ENCODE measurements at places on chromosomes 7 and 10. TPM values are rescaled to one million over a fixed set of nuclear protein-coding genes. Genes with fewer than 3 reads are reported as not detected.

- DNase-seq, result no peak
Measured at GRCh38 chr10:50636618-50637579, 13.1 kb upstream of the SGMS1 start.

GRCh38 chr7:128728598-128728997 is 10.6 kb upstream of the CALU start:
- DNase-seq, result no peak

DNA sequence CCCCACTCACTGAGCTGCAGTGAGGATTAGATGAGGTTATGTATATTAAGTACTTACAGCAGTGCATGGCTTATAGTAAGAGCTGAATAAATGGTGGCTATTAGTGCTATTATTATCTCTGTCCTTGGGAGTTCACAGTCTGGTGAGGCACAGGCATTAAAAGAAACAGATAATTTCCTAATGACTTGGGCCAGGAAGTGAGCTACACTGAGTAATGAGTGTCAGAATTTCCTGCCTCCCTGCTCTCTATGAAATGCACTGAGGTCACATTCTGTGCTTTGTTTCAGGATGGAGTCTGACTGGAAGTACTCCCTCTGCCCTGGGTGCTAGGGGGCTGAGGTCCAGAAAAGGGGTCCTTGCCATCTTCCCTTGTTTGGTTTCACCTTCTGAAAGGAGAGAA is 48.7 kb upstream of the LOXL4 start:
- peak; percentile 54 for DNase-seq

- no peak for DNase-seq
Measured at GRCh38 chr10:129854796-129855705, 109.0 kb downstream of the EBF3 start.

BAIAP2L1 gene
- polyA plus RNA-seq, result 0.17 TPM

TAS2R3 gene
- polyA plus RNA-seq, result not detected

GIMAP1 gene
- polyA plus RNA-seq, result 12.7 TPM

All from CD14-positive monocyte (primary cell).